ENCODE measurements at places on chromosomes 2 and 18.

DNA sequence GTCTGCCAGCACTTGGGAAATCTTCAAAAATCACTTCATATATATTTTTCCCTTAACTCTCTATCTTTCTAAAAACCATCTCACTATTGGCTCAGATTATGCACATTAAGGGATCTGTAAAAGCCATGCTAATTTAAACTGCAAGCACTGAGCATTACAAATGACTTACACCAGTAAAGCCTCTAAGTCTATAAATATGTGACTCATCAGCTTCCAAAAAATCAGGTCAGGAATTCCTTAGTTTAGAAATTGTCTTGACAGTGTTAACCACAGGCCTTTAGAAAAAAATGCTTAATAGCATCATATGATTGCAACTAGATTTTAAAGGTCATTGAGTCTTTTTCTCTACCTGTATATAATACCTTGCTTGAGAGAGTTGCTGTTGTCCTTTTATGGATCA lies 1113.6 kb upstream of the PIK3C3 start:
- DNase-seq = no peak

DNA sequence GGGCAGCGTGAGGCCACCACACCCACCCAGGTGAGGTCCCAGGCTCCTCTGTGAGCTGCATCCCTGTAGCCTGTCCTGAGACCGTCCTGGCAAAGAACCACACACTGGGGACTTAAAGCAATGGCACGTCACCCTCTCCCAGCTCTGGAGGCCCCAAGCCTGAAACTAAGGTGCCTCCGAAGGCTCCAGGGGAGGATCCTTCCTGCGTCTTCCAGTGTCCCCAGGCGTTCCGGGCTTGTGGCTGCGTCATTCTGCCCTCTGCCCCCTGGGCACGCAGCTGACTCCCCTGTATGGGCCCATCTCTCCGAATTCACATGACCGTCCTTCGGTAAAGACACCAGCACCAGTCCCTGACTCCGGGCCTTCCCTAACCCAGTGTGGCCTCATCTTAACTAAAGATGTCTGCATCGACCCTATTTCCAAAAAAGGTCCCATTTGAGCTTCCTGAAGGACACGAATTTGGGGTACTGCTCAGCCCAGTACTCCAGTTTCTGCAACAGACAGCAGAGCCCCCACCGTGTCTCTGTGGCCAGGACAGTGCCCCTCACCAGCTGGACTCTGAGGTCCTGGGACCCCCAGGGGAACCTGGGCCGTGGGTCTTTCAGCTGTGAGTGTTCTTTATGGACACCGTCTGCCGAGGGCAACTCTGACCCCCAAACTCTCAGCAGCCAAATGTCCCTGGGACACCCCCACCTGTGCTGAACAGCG lies 75.2 kb upstream of the CTDP1 start:
- no peak for DNase-seq

- no peak for DNase-seq
These were observed 22.2 kb upstream of the TMEM87B start for GRCh38 chr2:112032689-112033465.

- DNase-seq = no peak
These were observed at the start of gene KLHL41 for GRCh38 chr2:169509298-169509885. KLHL41 (plus strand) TSS chr2:169509702; CDS start chr2:169509779, 77 bp downstream.

DNA sequence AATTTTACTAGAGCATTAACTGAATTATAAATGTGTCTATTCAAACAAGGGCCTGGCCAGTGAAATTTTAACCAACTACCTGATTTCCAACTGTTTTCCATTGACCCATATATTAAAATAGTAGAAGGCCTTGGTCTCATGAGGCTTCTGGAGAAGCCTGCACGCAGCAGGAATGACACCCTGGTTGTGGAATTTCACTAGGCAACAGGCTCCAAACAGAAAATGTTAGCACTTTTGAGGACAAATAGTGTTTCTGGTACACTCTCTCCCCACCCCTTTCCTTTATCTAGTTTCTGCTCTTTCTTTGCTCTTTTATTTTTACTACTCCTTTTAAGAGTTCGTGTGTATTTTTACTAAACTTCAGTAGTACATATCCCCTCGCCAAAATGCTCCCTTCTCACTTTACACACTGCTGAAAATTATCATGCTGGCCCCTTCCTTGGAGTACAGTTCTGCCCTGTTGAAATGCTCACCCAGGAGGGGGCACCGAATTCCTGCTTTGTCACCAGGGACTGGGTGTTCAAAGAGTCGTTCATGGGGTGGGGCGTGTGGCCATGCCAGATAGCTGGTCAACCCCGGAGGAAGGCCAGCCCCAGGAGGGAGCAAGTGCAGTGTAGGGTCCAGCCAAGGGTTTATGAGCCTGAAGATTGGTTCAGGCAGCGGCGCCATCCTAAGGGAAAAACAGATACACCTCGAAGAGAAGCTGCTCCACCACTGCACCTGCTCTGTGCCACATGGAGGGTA lies 22.1 kb upstream of the COL6A3 start:
- peak; percentile 1 for DNase-seq

Data from Karpas-422 (cell line).